ENCODE measurements at places on chromosomes 2 and 18. TPM values are rescaled to one million over a fixed set of nuclear protein-coding genes. Genes with fewer than 3 reads are reported as not detected.

- no peak for DNase-seq
Observed at GRCh38 chr2:101704816-101705578, 7.5 kb downstream of the MAP4K4 start.

- no peak for DNase-seq
Observed at GRCh38 chr18:61132031-61132430, 201.2 kb upstream of the CDH20 start.

- no peak for DNase-seq
Observed at GRCh38 chr2:147441182-147441581, 403.6 kb upstream of the ACVR2A start.

- DNase-seq = no peak
Observed at GRCh38 chr2:26597197-26597596, 44.0 kb downstream of the CIB4 start.

DNA sequence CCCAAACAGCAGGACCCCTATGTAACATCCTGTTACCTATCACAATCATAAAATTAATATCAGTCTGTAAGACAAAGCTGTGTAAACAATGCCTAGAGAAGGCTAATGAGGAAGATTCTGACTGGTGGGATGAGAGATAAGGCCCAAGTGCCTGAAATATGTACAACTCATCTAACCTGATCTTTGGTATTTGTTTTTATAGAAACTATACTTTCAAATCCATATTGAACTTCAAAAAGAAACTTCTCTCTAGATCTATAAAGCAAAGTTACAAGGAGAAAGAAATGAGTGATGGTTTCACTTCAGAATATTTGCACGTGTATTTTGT, 36.1 kb upstream of the ITGA4 start:
- DNase-seq = no peak

DNA sequence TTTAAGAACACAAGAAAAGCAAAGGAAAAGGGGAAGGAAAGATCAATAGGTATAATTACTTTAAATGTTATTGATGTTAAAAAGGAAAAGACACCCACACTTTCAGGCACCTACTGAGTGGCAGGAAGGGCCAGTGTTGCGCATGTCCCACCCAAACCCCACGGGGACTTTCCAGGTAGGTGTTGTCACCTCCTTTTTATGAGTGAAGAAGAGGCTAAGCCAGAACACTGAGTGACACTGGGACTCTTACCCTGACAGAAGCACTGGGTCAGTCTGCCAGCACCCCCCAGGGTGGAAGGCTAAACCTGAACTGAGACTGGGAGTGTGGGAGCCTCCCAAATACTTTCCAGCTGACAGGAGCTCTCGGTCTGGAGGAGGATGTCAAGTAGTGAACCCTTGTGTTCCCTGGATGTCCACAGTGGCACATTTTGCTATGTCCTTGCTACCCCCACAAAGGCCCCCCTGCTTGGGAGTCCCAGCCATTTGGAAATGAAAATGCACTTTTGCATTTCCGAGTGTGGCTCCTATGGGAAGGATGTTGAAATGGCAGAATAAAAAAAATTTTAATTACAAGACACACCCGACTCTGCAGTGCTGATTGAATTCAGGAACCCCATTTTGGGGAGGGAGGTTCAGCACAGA, 90.9 kb upstream of the SMAD2 start:
- no peak for DNase-seq

- no peak for DNase-seq
Observed at GRCh38 chr2:217788669-217789002, 214.2 kb downstream of the TNS1 start.

GRCh38 chr18:59870623-59871130, 29.1 kb upstream of the PMAIP1 start:
- no peak for DNase-seq

The SRD5A2 gene
- total RNA-seq = not detected

Measured in thyroid gland (tissue), 4 donors.